Gastroesophageal sphincter (tissue), 4 donors: ENCODE measurements at places on chromosomes 6 and 20.

- peak; percentile 82 for ATAC-seq
These were observed 20.2 kb upstream of the CD93 start for GRCh38 chr20:23106271-23106851.

DNA sequence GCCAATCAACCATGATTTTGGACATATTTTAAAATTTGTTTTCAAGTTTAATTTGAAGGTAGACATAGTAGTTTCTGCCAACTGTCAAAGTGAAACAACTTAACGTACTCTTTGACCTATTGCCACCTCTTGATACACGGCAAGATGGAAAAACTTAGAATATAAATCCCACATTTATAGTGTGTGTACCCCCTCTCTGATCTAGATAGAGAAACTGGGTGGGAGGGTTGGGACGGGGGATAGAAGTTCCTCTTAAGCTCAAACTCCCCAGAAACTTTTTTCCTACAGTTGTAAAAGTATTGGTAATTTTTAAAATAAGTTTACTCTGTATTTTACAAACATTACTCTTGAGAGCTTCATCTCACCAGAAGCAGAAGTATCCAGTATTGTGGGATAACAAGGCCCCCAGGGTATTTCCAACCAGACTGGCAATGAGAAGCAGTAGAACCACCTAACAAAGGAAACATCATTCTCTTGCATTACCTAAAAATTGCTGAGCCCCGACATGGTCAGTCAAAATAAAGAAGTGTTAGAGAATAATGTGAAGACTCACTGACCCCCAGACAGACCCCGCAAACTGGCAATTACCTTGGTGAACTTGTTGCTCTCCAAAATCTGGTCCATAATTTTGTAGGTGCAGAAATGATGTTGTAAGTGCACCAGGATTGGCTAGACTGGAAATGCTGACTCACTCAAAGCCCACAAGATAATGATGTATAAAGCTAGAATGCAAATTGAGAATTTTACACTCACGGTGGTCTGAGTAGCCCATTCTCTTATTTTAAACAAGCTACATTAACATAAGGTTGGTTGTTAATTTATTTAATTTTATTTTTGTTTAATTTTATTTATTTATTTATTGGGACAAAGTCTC lies 74.7 kb upstream of the TNFAIP3 start:
- no peak for ATAC-seq

- ATAC-seq: no peak
These were observed 58.9 kb upstream of the NXT1 start for GRCh38 chr20:23291575-23292240.

GRCh38 chr6:46262928-46263706 lies 92.3 kb upstream of the ENPP5 start:
- ATAC-seq: no peak

GRCh38 chr6:90445533-90446108 lies 141.3 kb downstream of the MAP3K7 start:
- ATAC-seq: no peak

- no peak for ATAC-seq
These were observed 18.2 kb downstream of the SCGN start for GRCh38 chr6:25670208-25670607.
